ENCODE measurements at places on chromosomes 16 and 17.

DNA sequence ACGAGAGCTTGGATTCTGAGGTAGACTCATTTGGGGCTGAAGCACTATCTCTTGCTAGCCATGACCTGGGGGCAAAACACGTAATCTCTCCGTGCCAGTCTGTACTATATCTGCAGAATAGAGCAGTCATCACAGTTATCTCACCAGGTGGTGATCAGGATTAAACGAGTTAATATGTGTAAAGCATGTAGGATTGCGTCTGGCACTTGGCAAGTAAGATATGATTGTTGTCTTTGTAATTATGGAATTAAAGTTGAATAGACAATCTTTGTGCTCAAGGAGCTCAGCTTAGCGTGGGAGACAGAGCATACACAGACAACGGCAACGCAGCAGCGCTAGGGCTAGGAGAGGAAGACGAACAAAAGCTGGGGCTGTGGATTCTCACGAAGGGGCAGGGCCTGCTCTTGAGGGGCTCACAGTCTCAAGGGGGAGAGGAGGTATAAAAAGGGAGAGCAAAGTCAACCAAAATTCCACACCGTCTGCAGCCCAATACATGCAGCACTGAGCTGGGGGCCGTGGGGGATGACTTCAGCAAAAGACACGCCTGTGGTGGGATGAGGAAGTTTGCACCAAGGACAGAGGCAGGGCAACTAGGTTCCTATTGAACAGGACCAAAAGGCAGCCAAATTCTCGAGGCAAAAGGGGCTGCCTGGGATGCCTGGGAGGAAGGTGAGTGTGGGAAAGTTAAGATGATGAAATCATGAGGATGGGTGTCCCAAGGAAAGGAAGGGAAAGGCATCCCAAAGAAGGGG lies 68.6 kb downstream of the SDK2 start:
- DNase-seq = no peak

DNA sequence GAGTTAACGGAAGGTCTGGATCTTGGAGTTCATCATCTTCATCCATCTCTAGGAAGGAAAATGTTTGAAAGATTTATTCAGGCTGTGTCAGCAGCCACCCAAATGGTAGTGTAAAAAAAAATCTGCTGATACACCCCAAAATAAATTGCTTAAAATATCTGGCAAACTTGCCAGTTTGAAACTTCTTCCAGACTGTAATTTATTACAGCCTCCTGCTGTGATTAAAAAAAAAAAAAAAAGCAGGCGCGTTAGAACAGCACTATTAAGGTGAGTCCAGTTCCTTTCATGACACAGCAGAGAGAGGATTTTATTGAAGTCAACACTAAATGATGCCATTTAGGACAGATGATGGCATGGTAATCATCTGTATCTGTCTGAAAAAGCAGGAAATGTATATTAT lies 140.6 kb upstream of the CORO6 start:
- DNase-seq = no peak

DNA sequence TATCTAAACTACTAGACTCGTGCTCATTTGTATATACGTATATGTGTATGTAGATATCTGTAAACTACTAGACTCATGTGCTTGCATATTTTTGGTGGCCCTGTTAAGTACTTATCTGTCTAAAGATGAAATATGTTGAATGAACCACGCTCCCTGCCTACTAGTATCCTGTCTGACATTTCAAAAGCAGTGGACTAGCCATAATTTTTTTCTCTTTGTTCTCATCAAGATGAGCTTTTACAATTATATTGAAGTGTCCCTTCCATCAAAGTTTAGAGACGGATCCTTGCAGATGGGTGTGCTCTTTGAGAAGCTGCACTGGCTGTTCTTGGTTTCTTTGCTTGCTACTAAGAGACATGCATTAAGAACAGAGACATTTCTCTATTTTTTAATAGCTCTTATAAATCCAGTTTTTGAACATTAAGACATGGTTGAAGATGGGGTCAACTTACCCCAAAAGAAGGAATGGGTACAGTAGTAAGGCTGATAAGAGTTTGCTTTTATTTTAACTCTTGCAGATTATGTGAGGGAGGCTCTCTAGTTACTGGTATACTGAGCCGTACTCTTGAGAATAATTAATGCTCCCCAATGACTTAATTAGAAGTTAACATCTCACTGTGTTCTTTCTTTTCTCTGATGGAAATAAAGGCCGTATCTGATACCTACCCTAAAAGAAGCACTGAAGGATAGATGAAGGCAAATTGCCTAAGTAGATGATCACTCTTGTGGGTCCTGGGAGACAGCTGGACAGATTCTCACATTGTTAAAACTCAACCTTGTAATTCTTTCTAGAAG lies 3.4 kb downstream of the CNTNAP4 start:
- no peak for DNase-seq

DNA sequence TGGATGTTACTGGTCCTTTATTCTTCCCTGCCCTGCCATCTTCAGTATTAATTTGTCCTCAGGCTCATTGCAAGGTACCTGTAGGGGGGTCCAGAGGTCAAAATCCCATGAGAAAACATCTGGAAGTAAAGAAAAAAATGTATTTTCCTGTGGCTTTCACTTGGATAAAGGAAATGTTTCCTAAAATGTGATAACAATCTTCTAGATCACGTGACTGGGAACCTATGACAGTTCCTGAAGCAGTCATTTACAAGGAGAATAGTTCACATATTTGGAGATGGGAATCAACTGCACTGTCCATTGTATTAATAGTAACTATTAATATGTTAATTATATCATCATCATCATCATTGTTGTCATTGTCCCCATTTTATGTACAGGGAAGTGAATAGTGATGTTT lies 915.1 kb upstream of the EEF2KMT start:
- no peak for DNase-seq

DNA sequence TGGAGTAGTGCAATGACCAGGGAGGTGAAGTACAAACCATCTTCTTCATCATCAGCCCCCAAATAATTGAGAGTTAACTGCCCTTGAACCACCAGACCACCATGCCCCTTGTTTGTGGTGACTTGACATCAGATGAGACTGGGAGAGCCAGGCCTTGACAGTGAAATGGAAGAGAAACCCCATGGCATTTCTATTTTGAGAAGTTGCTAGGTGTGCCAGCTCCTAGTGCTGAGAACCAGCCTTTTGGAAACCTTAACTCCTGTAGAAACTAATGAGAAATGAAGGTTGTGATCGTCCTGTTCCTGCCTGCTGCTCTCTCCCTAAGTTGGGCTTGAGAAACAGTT lies 2.8 kb downstream of the TMEM94 start:
- no peak for DNase-seq

DNA sequence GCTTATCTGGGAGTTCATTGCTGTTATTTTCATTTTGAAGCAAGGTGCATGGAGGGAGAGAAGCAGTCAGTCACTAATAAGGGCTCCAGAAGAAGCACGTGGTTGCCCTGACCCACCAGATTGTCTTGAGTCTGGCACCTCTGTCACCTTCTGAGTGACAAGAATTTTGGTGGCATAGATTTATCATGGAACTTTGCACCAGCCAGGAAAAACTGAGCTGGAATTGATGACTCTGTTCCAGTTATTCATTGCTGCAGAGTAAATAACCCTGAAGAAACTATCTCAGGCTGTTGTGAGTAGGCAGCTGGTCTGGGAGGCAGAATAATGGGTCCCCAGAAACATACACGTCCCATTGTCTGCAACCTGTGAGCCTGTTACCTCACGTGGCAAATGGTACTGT lies 44.8 kb downstream of the HSD17B2 start:
- DNase-seq = no peak

DNA sequence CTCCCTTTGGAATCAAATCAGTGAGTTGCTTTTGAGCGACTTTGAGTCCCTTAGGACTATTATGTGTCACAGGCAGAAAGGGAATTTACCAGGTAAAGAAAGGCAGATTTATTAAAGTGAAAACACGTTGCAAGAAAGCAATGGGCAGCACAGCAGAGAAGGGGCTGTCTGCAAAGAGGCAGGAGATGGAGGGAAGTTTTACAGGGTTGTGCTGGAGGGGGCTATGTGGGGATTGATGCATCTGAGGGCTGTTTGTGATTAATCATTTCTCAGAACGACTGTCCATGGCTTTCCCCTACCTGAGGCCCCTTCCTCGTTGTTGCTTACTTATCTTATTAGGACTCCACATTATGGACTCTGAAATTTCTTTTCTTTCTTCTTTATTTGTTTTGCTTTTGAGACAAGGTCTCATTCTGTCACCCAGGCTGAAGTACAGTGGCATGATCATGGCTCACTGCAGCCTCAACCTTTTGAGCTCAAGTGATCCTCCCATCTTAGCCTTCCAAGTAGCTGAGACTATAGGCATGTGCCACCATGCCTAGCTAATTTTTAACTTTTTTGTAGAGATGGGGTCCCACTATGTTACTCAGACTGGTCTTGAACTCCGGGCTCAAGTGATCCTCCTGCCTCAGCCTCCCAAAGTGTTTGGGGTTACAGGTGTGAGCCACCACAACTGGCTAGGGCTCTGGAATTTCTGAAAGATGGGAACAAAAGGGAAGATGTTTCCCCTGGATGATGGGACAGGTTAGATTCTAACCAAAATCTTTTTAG lies 5.5 kb downstream of the WWP2 start:
- DNase-seq = no peak

- DNase-seq = no peak
Observed at GRCh38 chr17:6509031-6509771, 47.2 kb downstream of the PITPNM3 start.

- no peak for DNase-seq
Observed at GRCh38 chr17:40442392-40443195, 656 bp upstream of the IGFBP4 start.

DNA sequence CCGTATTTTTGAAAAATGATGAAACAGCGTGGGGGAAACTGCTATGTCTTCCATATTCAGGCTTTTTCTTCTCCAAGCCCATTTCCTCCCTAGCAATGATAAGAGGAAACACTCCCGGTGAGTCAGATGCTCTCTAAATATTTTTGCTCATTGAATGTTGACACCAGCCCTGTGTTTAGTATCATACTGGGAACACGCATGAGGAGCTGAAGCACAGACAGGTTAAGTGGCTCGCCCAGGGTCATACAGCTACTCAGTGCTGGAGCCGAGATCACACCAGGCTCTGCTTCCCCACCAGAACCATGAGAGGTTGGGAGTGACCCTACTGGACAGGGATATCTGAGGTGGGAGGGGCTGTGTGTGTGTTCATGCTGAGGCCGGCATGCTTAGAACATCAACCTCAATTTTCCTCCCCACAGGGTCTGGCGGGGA lies 37.8 kb upstream of the ADGRG1 start:
- no peak for DNase-seq

- no peak for DNase-seq
Observed at GRCh38 chr16:57528499-57529390, 7.6 kb downstream of the CCDC102A start.

- no peak for DNase-seq
Observed at GRCh38 chr17:79089720-79090442, 15.3 kb downstream of the ENGASE start.

- peak; percentile 15 for DNase-seq
Observed at GRCh38 chr17:10081571-10082169, 116.7 kb downstream of the GAS7 start.

DNA sequence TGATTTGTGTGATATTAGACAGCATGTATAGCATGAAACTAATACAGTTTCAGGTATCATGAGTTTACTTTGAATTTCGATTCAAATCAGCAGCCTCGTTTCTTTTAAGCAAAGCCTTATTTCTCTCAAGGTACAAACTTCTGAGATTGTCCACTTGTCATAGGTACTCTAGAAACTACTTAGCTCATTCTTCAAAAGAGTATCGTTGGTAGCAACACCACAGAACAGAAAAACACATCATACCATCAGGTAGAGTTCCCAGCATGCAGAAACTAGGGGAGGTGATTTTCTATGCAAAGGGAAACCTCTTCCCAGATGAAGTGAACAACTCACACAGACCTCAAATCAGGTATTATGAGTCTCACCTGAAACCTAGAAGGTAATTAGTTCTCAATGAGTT lies 237.0 kb upstream of the SOX9 start:
- DNase-seq = no peak

DNA sequence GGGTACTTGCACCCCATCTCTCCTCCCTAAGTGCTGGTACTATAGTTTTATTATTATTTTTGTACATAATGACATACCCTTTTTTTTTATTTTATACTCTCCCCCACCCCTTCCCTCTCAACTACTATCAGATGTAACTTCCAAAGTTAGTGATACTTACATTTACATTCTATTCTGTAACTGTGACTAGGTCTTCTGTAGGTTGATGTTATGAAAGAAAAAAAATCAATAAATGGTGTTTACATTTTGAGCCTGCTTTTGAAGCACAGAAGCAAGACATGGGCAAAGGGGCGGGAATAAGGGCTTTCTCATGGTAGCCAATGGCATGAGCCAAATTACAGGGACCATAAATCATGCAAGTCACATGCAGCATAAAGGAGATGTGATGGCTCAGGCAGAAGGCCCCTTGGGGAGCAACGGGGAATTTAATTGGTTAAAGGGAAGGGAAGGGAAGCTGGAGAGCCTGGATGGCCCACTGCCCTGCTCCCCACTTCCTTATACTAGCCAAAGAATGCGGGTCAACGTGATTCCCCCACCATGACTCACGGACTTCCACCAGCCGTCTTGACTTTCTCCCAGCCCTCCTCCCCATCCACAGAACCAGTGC lies 2.4 kb upstream of the ACSF2 start:
- DNase-seq = no peak

GRCh38 chr17:16516594-16517051 lies 24.6 kb upstream of the LRRC75A start:
- no peak for DNase-seq

- DNase-seq = no peak
Observed at GRCh38 chr17:522919-523318, 170.3 kb upstream of the RPH3AL start.

DNA sequence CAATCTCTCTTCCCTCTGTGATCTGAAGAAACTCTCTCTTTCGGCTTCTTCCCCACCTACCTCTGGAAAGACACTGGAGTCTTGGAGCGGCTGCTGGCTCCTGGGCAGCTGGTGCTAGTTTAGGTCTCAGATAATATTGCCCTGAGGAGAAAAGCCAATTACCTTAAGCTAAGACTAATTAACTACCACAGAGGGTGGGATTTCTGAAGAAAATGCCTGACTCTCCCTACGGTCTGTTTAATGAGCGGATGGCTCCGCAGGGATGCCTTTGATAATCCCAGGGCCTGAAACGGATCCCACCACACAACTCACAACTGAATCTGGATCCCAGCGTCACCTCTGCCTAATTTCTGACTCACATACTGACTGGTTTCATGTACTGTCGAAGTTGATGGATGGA lies 127.0 kb upstream of the NLRP1 start:
- no peak for DNase-seq
